ENCODE measurements at places on chromosomes 11 and 22.

DNA sequence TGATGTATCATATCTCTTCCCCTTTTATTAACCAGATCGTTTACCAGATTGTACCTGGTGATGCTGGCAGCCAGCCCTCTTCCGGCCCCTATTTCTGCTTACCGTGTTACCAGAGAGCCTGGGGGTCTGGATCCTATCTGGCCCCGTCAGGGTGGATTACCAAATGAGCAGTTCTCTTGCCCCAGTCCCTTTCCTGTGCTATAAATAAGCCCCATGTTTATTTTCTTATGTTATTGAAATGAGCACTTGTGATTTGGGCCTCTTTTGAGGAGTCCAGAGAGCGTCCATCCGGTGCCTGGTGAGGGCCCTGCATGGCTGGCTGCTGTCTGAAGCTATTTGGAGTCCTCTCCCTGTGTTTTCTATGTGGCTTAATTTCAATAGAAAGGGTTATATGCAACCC is 59.5 kb downstream of the ALX4 start:
- DNase-seq: no peak

DNA sequence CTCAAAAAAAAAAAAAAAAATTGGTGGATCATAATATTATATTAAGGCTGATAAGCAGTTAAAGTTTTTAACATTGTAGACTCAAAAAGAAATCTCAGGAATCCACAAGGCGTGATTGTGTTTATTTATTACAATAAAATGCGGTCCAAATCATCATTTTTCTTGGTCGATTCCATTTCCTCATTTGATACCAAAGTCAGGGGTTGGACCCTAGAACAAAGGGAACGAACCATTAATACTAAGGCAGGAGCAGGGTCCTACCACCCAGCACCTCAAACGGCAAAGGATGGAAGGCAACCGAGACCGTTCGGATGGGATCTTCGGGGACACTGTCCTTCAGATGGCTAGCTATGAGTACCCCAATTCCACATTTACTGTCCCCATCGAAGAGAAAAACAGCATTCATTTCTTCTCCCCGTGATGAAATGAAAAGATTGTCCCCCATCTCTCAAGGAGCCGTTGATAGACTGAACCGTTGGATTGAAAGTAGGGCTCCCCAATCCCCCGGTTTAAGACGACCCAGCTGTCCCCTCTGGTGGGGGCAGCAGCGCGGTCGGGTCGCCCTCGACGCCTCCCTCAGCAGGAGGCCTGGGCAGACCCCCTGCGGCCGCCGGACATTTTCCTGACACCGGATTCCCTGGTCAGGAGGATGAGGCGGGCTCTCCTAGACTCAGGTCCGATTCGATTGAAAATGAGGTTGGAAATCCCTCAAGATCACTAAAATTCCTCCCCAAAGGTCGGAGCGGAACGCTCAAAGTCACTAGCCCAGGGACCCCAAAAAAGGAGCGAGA is 607 bp downstream of the DMC1 start:
- peak; percentile 22 for DNase-seq

GRCh38 chr11:35030716-35031213 is 108.2 kb upstream of the CD44 start:
- peak; percentile 39 for DNase-seq

- no peak for DNase-seq
Observed at GRCh38 chr11:122486793-122487495, 168.6 kb upstream of the UBASH3B start.

- peak; percentile 72 for DNase-seq
Observed at GRCh38 chr22:17773606-17774205, 563 bp downstream of the BID start.

DNA sequence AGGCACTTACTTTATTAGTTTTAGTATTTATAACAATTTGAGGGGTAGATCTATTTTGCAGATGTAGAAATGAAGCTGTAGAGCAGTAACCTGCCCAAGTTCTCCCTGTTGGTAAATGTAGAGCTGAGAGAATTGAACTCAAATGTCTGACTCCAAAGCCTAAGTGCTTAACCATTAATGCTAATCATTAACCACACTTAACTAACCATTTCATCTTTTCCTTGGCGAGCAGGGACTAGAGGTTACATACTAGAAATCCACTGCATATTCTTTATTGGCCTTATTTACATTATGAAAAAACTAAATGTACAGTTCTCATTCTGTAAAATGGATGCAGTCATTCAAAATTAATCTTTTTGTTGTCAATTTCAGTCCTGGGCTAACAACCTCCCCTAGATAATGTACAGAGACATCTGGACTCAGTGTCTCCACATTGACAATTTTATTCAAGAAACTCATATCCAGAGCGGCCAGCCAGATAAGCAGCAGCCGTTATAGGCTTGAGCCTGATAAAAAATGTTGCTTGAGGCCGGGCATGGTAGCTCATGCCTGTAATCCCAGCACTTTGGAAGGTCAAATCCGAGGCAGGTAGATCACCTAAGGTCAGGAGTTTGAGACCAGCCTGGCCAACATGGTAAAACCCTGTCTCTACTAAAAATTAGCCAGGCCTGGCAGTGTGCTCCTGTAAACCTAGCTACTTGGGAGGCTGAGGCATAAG is 76.7 kb upstream of the PICALM start:
- no peak for DNase-seq

- no peak for DNase-seq
Observed at GRCh38 chr11:75369560-75370255, 18.2 kb upstream of the ARRB1 start.

- DNase-seq: no peak
Observed at GRCh38 chr22:22418957-22419356, 89.6 kb downstream of the ZNF280B start.

GRCh38 chr11:131895865-131896264 is 525.5 kb downstream of the NTM start:
- no peak for DNase-seq

DNA sequence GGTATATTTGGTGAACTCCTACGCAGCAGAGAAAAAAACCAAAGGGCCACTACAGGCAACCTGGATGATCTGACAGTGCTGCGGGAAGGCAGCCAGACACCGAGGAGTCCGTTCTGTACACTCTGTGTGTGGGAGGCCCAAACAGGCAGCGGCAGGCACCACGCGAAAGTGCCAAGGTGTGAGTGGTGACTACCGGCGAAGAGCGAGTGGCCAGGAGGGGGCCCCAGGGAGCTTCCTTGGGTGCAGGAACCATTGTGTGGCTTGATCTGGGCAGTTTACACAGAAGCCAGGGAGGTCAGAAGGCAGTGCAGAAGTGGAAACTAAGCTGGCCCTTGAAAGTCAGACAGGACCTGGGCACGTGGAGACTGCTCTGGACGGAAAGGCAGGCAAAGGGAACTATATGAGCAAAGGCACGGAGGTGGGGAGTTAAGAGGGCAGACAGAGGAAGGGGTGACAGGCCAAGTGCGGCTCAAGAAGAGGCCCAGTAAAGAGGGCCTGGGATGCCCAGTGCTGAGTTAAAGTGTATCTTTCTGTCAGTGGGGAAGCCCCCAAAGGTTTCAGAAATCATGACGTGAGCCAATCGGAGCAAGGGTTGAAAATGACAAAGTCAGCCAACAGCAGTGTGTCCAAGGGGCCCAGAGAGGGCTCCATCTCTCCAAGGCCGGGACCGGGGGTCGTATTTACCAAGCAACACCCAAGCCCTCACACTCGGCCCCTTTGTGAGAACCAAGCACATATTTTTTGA is 10.6 kb downstream of the TMEM184B start:
- peak; percentile 68 for DNase-seq
